ENCODE measurements at places on chromosomes 4 and X.

GRCh38 chrX:17374619-17375366 is at the start of gene NHS:
Gene NHS (plus strand): TSS chrX:17375200. CDS start chrX:17375758, 558 bp downstream.
- DNase-seq: peak; percentile 54

GRCh38 chr4:128384765-128385598 is 97.4 kb upstream of the PGRMC2 start:
- DNase-seq: no peak

GRCh38 chr4:121728066-121728465 is 31.3 kb upstream of the ANXA5 start:
- DNase-seq: peak; percentile 82

DNA sequence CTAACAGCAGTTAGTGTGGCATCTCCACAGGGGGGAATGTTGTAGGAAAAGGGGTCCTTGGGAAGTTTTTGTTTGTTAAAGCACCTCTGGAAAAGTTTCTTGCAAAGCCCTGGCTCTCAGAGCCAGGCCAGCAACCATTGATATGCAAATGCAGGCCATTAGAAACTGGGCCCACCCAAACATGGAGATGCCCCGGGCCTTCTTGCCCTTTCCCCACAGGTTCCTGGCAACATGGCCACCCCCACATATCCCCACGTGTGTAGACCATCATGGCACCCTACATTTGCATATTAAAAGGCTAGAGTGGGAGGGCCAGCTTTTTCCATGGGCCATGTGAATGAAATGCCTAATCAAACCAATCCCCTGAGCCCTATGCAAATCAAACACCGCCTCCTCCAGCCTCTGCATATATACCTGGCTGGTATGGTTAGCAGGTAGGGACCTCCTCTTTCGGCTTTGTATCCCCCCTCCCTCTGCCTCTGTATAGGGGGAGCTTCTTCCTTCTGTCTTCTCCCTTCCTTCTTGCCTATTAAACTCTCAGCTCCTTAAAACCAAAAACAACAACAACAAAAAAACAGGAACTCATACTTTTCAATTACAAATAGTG is 44.0 kb upstream of the ZCCHC13 start:
- no peak for DNase-seq

DNA sequence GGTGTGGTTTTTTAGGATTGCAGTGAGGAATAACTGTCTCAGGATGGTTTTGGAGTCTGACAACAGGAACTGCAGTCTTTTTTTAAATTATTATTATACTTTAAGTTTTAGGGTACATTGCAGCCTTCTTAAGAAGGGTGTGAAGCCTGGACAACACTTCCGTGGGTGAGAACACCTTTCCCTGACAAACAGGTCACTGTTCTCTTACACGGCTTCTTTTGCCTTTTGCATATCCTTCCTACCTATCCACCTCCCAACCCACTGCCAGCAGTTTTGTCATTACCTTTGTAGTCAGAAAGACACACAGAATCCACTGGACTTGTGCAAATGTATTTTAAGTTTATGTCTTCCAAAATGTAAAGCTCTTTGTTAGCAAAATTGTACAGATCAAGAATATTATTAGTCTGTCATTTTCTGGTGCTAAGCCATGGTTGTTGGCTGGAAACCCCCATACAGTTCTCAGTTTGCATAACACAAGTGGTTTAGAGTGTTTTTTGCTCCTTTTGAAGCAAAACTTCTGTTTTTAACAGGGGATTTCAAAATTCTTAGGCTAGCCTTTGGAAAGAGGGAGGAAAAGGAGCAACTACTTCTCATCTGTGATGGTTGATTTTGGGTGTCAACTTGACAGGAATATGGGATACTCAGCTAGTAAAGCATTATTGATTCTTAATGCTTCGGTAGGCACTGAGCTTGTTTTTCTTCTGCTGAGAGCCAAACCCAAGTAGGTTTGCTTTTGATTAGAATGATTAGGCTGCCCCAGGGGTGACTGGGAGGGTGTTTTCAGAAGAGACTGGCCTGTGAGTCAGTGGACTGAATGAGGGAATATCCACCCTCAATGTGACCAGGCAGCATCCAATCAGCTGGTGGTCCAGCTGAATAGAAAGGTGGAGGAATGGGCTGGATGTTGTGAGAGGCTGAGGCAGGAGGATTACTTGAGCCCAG is 29.4 kb upstream of the KLHL2 start:
- no peak for DNase-seq

DNA sequence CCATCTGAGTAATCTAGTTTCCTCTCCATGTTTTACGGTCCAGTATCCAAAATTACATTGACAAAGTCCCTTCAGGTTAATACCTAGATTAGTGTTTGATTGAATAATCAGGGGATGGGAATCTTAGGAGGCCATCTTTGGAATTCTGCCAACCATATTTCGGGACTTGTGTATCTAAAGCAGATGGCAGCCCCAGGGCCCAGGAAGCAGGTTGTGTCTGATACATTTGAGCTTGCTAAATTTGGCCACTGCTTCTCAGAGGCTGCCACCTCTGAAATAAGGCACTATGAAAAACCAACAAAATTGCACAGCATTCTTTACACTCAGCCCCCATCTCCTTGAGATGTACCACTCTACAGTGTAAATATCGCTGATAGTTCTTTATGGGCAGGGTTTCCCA is 102.1 kb downstream of the ASB9 start:
- no peak for DNase-seq

- no peak for DNase-seq
Measured at GRCh38 chr4:73821325-73821724, 15.2 kb upstream of the CXCL6 start.

DNA sequence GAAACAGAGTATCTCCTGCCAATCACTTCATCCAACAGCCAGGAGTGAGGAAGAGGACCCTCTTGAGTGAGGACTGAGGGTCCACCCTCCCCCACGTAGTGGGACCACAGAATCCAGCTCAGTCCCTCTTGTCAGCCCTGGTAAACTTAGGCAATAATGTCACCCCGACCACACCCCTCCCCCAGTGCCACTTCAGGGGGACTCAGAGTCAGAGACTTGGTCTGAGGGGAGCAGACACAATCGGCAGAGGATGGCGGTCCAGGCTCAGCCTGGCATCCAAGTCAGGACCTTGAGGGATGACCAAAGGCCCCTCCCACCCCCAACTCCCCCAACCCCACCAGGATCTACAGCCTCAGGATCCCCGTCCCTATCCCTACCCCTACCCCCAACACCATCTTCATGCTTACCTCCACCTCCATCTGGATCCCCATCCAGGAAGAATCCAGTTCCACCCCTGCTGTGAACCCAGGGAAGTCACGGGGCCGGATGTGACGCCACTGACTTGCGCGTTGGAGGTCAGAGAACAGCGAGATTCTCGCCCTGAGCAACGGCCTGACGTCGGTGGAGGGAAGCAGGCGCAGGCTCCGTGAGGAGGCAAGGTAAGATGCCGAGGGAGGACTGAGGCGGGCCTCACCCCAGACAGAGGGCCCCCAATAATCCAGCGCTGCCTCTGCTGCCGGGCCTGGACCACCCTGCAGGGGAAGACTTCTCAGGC is at the start of the genes CSAG1 and MAGEA12:
TSS of gene CSAG1 (minus strand) at position 461 of the 715 bp plus-strand sequence. CDS start 1,261 bp downstream, outside the sequence.
TSS of gene MAGEA12 (plus strand) at position 497 of the 715 bp plus-strand sequence. CDS start 2,405 bp downstream, outside the sequence.
- no peak for DNase-seq

DNA sequence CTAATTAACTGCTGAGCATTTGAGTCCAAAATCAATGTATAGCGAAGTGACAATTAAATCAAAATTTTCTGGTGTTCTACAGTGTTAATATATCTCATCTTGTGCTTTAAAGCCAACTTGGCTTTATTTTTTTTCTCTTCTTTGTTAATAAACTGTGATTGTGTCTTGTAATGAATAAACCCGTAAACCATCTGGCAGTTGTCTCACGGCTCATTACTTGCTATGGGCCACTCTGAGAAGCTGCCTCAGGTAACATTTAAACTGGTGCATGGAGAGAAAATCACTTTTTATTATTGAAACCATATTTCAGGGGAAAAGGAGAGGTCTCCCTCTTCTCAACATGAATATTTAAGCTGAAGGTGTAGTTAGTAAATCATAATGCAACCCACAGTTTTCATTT is 694.0 kb downstream of the KCTD8 start:
- DNase-seq: no peak

GRCh38 chr4:165301833-165302232 is 25.6 kb upstream of the MSMO1 start:
- no peak for DNase-seq

GRCh38 chr4:31620476-31620875 is 900.3 kb downstream of the PCDH7 start:
- DNase-seq: no peak

GRCh38 chr4:178329226-178329872 is 887.1 kb upstream of the AGA start:
- DNase-seq: no peak
